ENCODE measurements at places on chromosomes 1 and 21.

DNA sequence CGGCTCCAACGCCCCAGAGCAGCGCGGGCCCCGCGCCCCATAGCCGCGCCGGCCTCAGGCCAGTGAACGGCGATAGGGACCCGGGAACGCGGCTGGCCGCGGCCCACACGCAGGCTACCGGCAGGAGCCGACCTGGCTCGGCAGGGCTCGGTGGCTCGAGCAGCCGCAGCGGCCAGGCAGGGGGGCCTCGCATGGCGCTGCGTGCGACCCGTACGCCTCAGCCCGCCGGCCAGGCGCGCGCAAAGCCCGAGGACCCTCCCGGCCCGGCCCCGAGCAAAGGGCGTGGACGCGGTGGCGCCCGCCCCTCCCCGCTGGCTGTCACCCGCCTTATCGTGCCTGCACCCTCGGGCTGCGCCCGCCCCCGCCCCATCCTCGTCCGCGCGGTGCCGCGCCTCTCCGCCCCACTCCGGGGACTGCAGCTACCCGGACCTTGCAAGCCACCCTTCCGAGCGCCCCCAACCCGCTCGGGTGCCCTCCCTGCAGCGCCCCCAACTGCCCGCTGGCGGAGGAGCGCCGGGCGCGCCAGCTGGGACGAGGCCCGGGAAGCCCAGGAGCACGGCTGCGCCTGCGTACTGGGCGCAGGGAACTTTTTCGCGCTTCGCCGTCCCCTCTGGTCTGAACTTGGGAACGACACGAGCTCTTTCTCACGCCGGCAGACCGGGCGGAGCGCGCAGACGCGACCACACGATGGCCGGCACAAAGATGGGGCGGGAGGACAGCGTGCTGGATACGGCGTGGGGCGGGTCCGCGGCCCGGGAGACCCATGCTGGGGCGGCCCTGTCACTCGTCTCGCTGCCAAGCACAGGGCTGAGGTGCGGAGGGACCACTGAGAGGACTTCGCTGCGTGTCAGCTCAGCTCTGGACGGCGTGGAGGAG, at the start of gene ABCB10:
ABCB10 (minus strand) TSS at position 248 of the 876 bp plus-strand sequence; CDS start at position 193, 55 bp downstream.
- peak; percentile 99 for DNase-seq

GRCh38 chr21:41745971-41746743, 20.7 kb downstream of the RIPK4 start:
- DNase-seq = no peak

DNA sequence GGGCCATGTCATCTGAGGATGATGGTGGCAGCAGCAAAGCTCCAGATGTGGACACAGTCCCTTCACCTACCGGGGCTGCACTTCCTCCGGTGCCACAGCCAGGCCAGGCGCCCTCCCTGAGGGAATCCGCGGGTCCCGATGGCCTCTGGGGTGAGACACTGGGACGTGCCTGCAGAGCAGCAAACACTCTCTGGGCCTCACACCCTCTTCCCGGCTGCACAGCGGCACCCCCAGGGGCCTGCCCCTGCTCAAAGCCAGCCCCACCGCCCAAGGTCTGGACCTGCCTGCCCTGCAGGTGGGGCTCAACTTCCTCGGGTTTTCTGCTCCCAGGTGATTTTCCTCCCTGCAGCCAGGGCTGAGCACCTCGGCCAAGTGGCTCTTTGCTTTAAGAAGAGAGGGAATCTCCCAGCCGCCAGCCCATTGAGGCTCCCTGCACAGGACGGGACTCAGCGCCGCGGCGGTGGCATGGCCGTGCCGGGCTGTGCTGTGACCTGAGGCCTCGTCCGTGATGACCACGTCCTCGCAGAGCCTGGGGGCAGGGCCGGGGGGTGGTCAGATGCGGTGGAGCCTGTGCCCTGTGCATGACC, 21.3 kb upstream of the COL18A1 start:
- no peak for DNase-seq

- DNase-seq = no peak
Observed at GRCh38 chr21:43361127-43361492, 65.8 kb downstream of the SIK1 start.

GRCh38 chr1:20507248-20507563, 745 bp downstream of the MUL1 start:
- DNase-seq = no peak

DNA sequence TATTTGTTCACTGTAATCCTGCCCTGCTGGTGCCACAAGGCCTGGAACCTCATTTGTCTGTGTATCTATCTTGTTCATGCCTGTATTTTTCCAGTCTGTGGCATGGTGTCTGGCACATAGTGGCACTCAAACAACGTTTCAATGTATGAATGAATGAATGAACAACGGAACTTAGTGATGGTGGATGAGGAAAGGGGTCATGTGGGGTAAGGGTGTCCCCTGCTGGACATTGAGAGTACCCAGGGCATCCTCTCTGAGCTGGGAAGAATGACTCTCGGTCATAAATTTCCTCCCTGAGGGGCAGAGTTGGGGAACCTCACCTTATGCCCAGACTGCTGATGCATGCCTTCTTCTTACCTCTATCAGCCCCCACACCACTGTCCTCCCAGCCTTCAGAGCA, 18.9 kb upstream of the ZNF683 start:
- DNase-seq = peak; percentile 18

- no peak for DNase-seq
Observed at GRCh38 chr1:192574073-192574472, 1.5 kb upstream of the RGS1 start.

- no peak for DNase-seq
Observed at GRCh38 chr1:119653839-119654170, 5.7 kb upstream of the ZNF697 start.

- no peak for DNase-seq
Observed at GRCh38 chr1:211944733-211945500, 90.4 kb downstream of the INTS7 start.

- no peak for DNase-seq
Observed at GRCh38 chr1:153779781-153780541, 4.8 kb downstream of the SLC27A3 start.

GRCh38 chr21:46038871-46039397, 57.4 kb downstream of the COL6A1 start:
- DNase-seq = no peak

GRCh38 chr1:29358183-29358582, 121.9 kb downstream of the PTPRU start:
- no peak for DNase-seq

Data from midbrain (tissue), 1 donor.